GDM1 (cell line): ENCODE measurements at places on chromosomes 2 and 18.

GRCh38 chr2:235616885-235617284, 123.0 kb downstream of the AGAP1 start:
- DNase-seq: no peak

DNA sequence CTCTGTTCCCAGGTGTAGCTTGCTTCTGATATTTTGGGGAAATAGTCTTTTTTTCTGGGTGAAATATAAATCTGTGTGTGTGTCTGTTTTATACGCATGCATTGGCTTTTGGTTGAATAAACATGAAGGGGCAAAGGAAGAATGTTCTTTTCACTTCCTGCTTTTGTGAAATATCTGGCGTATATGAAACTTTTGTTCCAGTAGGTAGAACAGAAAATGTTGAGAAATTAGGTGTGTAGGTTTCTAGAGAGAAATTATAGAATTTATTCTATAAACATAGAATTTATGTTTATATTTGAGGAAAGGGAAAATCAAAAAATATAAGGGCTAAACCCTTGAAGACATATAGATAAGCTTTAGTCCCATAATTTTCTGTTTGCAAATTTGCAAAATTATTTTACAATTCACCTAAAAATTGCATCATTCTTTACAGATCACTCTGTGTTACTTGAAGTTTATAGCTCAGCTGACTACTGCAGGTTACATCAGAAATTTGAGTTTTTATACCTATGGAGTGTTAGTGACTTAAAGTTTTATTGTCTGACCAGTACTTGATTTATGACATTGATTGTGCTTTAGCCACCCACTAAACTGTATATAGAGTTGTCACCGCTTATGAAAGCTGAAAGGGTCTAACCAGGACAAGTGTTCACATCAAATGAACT, 116.1 kb downstream of the FAM117B start:
- DNase-seq: no peak

- no peak for DNase-seq
These were observed 1030.1 kb upstream of the POU3F3 start for GRCh38 chr2:103823847-103824246.

- no peak for DNase-seq
These were observed 36.3 kb downstream of the VSNL1 start for GRCh38 chr2:17576802-17577201.

DNA sequence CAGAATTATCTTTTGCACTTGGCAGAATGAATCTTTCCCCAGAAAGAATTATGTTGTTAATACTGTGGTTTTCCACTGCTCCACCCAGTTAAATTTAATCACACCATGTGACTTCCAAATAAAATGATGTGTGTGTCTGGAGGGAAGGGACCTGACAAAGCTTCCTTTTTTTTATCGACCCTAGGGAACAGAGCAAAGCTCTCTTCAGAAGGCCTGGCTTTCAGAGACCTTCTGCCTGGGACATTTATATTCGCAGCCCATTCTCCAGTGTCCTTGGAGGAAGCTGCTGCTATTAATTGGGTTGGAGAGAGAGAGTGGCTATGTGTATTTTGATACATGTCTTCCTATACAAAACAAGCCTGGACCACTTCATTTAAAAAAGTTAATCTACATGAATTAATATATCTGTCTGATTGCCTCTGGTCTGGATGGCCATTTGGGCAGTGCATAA, 233.7 kb downstream of the PRKCE start:
- DNase-seq: no peak

GRCh38 chr2:152396051-152396511, 61.1 kb downstream of the FMNL2 start:
- DNase-seq: no peak

DNA sequence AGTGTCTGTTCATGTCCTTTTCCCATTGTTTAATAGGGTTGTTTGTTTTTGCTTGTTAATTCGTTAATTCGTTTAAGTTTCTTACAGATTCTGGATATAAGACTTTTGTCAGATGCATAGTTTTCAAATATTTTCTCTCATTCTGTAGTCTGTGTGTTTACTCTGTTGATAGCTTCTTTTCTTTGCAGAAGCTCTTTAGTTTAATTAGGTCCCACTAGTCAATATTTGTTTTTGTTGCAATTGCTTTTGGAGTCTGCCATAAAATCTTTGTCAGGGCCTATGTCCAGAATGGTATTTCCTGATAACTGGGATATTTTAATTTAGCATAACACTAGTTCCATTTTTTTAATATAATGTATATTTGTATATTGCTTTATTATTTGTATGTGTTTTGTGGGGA, 1380.1 kb downstream of the SUCLG1 start:
- DNase-seq: no peak

DNA sequence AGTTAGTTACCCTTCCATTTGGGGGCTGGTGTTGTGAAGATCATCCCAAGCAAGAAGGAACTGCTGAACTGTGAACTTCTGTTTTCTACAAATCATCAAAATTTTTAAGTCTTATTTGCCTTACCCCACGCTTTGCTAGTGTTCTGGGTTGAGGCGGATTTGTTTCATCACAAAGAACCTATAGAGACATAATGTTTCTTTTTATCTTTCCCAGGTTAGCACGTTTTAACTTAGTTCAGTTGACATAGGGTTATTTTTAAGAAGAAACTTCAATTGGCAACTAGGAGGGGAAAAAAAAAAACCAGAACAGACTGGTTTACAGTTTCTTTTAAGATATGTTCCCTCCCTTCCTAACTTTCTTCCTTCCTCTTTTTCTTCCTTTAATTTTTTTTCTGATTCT, 31.1 kb upstream of the CERS6 start:
- no peak for DNase-seq

DNA sequence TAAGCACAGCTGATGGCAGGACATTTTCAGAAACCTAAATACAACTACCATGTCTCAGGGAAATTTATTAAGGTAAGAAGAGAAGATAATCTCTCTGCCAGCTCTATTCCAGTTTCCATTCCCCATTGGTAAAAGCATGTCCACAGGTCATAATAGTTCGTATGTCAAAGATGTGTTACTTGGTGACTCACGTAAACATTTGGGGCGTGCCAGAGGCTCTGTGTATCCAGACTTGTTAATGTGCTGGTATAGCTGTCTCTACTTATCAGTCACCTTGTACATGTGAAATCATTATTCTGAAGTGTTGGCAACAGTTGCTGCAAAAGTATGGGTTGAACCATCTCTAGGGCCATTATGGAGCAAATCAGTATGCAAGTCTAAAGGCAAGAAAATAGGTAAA, 1345.1 kb downstream of the SUCLG1 start:
- no peak for DNase-seq

DNA sequence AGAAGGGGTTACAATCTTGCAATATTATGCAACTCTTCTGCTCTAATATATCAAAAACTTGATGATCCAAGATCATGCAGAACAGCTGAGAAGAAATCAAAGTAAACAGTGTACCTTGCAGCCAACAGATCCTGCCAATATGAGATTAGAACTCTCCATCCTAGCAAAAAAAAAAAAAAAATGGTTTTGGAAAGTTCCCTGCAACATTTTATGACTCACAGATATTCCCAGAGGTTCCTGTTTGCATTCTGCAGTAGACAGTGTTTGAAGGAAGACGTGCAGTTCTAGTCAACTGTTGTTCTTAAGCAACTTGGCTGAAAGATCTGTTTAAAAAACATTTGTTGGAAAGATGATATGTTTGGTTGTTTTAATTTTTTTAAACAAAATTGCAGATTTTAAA, 103.6 kb upstream of the WDR75 start:
- DNase-seq: no peak

GRCh38 chr2:64094663-64095382, 49.4 kb downstream of the PELI1 start:
- DNase-seq: no peak

DNA sequence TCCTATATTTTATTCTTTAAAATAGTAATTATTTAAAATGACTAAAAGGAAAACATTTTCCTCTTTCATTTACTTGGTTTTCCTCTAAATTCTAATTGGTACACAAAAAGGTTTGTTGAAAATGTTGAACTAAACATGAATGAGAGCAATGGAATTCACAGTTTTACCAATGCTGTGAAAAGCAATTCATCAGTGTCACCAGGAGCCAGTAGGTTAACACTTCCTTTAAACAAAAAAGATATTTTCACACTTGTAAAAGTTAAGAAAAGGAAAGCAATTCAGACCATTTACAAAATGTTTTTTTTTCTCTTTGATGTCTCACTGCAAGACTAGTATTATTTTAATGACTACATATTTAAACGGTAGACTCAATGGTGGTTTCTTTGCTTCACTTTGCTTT, 341.6 kb downstream of the RIT2 start:
- DNase-seq: no peak

DNA sequence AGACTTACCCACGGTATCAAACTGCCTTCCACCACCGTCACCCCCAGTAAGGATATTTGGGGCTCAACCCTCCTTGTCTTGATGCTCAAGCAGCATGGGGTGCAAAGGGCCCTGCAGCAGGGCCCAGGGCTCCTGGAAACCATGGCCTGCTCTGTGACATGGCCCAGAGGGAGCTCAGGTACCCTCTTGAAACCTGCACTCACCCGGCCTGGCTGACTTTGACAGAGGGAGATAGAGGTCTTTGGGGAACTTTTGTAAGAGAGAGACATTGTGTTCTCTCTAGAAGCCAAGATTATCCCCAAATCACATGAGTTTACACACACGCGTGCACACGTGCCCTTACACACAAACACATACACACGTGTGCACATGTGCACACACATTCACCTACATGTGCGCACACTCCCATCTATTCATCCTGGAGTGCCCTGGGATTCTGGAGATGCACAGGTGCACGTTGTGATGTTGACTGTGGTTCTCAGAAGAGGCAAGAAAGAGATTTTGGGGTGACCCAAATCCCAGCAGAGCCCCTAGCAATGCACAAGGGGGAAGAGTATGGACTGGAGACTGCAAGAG, 19.6 kb upstream of the KCNK3 start:
- no peak for DNase-seq

DNA sequence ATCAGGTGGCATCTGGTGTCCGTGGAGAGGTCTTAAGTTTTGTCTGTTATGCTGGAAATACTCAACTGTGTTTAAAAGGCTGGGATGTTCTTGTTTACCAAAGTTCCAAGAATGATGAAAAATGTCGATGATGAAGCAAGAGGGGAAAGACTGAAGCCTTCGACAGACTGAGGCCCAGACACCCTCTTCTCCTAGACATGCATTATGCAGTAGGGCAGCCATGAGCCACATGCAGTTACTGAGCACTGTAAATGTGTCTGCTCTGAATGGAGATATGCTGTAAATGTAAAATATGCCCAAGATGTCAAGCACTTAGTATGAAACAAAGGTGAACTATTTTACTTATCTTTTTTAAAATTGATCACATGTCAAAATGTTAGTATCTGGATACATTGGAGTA, 163.1 kb downstream of the GALNT14 start:
- DNase-seq: no peak

DNA sequence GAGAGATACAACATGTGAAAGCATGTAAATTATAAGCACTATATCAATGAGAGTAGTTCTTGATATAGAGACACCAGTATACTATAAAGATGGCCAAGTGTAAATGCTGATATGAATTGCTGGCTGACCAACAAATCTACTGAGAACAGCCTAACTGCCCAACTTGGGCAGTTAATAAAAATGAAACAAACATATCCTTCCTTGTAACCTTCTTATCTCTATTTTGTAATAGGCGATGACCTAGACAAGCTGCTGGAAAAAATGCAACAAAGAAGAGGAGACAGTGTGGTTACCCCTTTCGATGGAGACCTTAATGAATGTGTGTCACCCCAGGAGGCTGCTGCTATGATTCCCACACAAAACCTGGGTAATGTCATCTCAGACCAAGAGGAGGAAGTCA, 148.7 kb downstream of the ESCO1 start:
- no peak for DNase-seq

DNA sequence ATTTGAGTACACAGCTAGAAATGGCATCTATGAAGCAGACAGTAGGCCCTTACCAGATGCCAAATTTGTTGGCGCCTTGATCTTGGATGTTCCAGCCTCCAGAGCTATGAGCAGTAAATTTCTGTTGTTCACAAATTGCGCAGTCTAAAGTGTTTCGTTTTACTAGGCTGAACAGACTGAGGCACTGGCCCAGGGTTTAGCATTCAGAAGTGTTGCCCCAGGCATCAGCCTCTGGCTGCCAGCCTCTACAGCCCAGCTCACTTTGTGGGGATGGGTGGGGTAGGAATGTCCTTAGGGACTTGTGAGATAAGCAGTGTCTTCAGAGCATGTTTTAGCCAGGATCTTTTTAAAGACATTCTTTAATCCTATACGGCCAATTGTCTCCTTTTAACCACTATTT, 51.5 kb upstream of the MGAT5 start:
- no peak for DNase-seq

DNA sequence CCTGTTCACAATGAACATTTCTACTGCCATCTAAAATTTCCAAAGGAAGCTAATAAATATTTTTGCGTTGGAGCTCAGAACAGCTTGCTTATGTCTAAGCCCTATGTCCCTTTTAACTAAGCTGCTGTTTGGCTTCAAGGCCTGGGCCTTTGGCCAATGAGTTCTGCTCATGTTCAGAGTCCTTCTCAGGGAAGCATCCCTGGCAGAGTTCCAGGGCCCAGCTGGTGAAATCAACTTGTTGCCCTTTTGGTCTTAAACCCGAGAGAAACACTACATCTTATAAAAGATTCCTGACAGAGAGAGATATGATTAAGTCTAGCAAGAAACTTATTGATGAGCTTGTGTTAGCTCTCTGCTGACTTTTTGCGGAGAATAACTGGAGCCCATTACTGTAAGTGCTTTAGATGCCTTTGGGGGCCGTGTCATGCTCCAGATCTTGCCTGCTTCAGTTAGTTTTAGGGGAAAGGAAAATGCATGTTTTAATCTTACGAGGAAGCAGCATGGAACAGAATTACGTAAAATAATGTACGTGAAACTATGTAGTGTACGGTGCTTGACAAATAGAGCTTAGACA, 102.5 kb upstream of the NOSTRIN start:
- DNase-seq: no peak

DNA sequence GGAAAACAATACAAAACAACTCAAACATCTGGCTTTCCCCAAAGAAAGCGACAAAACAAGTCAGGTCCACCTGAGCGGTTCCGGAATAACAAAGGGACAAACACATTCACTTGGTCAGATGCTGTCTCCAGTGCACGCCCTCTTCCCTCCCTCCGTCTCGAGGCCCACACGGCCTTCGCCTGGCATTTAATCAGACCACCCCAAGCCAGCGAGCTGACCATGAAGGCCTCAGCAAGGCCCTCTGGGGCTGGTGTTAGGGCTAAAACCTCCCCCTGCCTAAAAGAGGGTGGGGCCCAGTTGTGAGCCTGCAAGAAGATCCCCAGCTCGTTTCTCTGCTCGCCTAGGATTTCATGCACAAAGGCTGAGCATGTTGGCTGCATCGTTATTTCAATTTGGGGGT, 180.3 kb downstream of the EIPR1 start:
- no peak for DNase-seq

GRCh38 chr2:150971910-150972309, 289.8 kb downstream of the RBM43 start:
- no peak for DNase-seq

- DNase-seq: no peak
These were observed 110.6 kb downstream of the PRELID3A start for GRCh38 chr18:12518326-12518725.

- no peak for DNase-seq
These were observed 726.8 kb upstream of the DDX18 start for GRCh38 chr2:117087535-117088291.
